NCI-H460 (cell line): ENCODE measurements at places on chromosomes 1 and 21.

GRCh38 chr21:37673801-37674575, 242.3 kb downstream of the KCNJ6 start:
- DNase-seq: no peak

DNA sequence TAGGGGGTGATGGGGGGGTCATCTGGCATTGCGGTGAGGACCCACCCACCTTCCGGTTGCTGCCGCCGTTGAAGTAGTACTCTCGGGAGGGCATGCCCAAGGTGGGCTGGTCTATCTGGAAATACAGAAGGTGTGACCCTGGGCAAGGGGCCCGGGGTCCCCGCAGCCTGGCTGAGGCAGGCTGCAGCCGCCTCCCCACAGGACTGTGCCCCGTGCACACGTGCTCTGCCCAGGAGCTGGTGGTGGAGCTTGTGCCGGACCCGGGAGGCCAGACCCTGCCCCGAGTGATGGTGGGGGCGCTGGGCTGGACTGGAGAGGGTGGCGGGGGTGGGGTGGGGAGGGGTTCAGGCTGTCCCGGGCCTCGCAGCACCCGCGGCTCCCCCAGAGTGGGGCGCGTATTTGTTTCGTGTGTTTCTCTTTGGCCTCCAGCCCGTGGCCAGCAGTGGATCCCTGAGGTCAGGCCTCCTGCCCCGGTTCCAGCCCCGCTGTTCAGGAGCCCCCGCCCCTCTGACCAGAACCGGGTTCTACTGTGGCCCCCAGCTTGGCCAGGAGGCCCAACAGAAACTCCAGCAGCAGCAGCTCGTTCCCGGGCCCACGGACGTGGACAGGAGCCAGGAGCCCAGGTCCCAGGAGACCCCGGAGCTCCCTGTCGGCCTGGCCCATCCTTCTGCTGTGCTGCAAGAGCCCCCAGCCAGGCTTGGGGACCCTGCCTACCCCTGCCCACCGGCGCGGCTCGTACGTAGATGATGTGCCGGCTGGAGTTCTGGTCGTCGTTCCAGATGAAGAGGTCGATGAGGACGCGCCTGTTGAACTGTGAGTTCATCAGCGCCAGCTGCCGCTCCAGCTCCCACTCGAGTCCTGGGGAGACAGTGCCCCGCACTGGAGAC, 19.2 kb downstream of the PRXL2B start:
- no peak for DNase-seq

DNA sequence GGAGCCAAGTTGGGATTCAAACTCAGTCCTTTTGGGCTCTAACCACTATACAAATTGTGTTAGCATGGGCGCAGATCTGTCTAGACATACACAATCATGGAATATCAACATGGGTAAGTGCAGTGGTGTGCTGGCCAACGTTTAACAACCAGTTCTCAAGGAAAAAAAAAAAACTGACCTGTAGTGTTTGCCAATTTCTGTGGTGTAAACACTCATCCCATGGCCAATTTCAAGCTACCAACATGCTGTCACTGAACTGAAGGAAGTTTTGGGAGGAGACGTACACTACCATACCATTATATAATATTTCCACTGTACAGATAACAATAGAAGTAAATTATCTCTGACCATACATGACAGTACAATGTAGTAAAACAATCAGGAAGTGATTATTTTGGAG, 3.2 kb downstream of the TCEA3 start:
- no peak for DNase-seq

DNA sequence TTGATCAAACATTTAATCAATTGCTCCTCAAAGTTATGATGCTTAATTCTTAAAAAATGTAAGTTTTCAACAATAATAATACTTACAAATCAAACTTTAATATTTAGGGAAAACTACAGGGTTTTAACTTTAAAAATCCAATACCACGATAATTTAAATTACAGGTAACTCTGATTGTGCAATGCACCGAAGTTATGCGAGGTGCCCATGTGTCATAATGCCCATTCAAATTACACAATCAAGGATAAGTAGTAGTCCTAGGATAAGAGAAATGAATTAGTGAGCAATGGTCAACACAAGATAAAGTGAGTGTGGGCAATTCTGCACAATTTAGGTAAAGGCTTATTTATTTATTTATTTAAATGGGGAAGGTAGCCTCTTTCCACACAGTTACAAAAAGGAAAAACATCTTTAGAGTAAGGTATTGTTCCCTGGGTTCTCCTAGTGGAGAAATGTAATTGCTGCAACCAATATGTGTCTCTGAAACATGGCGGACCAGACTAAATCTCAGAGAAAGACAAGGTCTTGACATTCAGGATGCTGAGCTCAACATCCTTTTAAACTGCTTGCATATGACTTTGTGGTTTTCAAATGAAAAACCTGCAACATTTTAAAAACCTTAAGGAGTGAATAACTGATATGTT, 164.2 kb downstream of the TTLL7 start:
- no peak for DNase-seq

DNA sequence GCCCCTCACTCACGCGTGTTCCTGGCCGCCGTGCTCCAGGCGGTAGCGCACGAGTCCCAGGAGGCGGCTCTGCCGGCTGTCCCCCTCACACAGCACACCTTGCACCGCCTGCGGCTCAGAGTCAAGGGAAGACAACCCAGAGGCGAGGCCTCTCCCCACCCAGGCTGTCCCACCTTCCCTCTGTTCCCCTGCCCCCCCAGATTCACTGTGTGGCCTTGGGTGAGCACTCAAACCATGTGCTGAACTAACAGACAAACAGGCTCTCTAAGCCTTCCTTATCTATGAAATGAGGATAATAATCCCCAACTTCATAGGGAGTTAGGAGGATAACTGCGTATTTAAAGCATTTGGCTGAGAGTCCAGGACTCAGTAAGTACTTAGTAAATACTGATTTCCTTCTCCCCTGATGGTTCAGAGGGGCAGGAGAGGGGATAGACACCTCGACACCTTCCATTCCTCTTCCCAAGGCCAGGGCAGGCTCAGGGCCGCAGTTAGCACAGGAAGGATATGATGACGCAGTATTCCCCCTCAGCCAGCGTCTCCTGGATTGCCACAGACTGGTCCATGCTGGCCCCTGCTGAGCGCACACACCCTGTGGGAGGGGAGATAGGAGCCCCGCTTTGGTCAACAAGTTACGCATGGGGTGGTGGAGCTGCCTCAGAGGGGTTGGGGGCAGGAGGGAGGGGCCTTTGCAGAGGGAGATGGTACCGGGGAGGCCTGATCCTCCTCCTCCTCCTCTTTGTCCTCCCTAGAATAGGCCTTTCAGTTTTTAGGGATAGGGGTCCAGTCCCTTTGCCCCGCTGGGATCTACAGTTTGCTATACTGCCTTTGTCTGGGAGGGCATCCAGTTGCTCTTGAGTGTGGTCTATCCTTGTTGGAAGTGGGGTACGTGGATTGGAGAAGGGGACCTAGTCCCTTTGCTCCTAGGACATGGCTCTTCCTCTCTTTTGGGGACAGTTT, 830 bp downstream of the INPP5B start:
- DNase-seq: no peak

GRCh38 chr1:54260810-54261209, 60.8 kb downstream of the MRPL37 start:
- no peak for DNase-seq

- DNase-seq: no peak
Observed at GRCh38 chr1:110136911-110137310, 13.4 kb upstream of the SLC6A17 start.

- no peak for DNase-seq
Observed at GRCh38 chr1:29785137-29785527, 548.8 kb downstream of the PTPRU start.

GRCh38 chr1:83970802-83971201, 28.1 kb downstream of the TTLL7 start:
- DNase-seq: no peak

DNA sequence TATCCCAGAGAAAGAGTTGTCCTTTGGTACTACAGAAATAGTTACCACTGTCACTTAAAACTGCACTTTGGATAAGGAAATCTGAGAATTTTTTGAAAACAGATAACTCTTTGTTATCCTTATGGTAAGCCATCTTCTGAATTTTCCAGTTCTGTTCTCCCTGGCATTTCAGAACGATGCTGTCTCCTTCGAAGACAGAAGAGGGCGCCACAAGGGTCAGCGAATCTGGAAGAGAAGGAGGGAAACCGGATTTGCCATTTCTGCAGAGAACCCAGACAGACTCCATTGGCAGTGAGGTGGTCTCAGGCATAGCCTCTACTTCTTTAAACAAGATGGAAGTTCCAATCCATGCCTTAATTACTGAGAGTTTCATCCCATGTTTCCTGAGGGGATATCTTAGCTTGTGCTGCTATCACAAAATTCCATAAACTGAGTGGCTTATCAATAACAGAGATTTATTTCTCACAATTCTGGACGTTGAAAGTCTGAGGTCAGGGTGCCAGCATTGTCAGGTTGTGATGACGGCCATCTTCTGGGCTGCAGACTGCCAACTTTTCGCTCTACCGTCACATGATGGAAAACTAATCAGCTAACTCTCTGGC, 6.4 kb downstream of the FCRL2 start:
- DNase-seq: no peak
